Naive thymus-derived CD4-positive, alpha-beta T cell (primary cell): ENCODE measurements at places on chromosomes 7 and 10. TPM values are rescaled to one million over a fixed set of nuclear protein-coding genes. Genes with fewer than 3 reads are reported as not detected.

Gene CFTR
- not detected in 2 replicates for total RNA-seq

Gene CLDN3
- total RNA-seq, result not detected

DNA sequence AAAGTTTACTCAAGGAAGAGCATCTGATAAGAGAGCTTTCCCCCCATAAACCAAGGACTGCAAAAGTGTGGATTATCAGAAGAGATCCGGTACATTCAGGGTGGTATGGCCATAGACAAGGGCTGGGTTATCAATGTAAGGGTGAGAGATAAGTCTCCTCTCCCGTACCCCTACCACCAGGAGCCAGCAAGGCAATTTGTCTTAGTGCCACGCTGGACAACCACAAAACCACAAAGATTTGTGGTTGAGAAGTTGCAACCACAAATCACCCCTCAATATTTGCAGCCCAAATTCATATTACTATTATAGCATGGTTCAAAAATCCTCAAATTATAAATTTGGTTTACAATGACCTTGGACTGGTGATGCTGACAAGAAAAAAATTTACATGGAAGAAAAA lies 2.3 kb upstream of the ZSCAN25 start:
- no peak for DNase-seq
- H3K27me3 ChIP-seq, result no peaks in the 10 kb centered on the region
- H3K4me1 ChIP-seq, result peaks cover 12% of the 10 kb centered on the region
- peaks cover 20% of the 10 kb centered on the region for H3K36me3 ChIP-seq

Gene CXCL12
- not detected for total RNA-seq

DNA sequence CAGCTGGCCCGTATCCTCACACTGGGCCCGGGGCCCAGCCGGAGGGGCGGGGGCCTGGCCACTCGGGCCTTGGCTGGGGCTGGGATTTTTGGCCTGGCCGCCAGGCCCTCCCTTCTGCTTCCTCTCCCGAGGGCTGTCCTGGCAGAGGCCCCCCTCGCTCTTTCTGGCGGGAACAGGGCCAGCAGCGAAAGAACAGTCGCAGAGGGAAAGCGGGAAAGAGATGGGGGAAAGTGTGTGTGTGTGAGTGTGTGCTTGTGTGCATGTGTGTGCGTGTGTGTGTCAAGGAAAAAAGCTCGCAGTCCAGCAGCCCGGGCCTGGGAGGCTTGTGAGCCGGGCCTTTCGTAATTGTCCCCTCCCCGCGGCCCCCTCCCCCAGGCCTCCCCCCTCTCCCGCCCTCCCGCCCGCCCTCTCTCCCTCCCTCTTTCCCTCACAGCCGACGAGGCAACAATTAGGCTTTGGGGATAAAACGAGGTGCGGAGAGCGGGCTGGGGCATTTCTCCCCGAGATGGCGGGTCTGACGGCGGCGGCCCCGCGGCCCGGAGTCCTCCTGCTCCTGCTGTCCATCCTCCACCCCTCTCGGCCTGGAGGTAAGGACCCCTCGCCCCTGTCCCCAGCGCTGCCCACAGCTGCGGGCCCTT lies at the start of gene ELN:
Gene ELN (plus strand): TSS at position 491 of the 638 bp plus-strand sequence. CDS start 15 bp downstream, at position 506.
- no peak for DNase-seq
- H3K4me3 ChIP-seq, result no peak within 1 kb of the TSS
- no peaks in the 10 kb centered on the region for H3K27me3 ChIP-seq
- H3K4me1 ChIP-seq, result peaks cover 3% of the 10 kb centered on the region
- H3K36me3 ChIP-seq, result no peaks in the 10 kb centered on the region
- H3K27ac ChIP-seq, result no peak within 1 kb of the TSS

GRCh38 chr10:10891124-10892082 lies 126.3 kb upstream of the CELF2 start:
- DNase-seq, result no peak
- H3K27ac ChIP-seq, result no peak overlapping the region
- H3K27me3 ChIP-seq, result no peaks in the 10 kb centered on the region
- H3K36me3 ChIP-seq, result no peaks in the 10 kb centered on the region

- H3K4me3 ChIP-seq, result no peak overlapping the region
- H3K27me3 ChIP-seq, result peaks cover 3% of the 10 kb centered on the region
Measured at GRCh38 chr7:101453617-101454016, 90.9 kb downstream of the COL26A1 start.

DNA sequence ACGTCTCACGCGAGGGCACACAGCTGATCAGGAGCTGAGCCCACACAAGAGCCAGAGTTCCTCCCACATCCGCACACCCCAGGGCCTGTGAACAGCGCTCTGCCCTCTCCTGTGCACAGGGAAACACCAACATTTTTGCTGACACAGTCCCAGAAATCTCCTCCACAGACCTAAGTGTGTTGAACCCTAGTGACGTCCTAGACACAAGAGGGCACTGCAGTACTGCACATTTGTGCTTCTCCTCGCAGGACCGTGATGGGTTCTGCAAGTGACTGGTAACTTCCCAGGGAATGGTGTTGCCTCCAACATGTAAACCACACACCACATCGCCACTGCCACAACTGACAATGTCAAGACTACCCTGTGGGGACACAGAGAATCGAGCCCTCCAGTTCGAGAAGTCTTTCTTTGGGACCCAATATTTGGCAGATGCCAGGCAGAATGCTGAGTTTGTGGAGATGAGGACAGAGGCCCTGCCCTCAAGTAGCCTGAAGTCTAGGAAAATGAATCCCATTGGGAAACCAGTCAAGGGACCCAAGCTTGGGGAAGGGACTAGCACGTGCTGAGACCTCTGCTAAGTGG lies 170.3 kb downstream of the PAXIP1 start:
- no peaks in the 10 kb centered on the region for H3K36me3 ChIP-seq
- no peak for DNase-seq
- no peaks in the 10 kb centered on the region for H3K27me3 ChIP-seq
- no peak overlapping the region for H3K27ac ChIP-seq

Gene WIPF3
- total RNA-seq, result not detected

GRCh38 chr7:22660732-22661131 lies 66.3 kb upstream of the IL6 start:
- no peaks in the 10 kb centered on the region for H3K36me3 ChIP-seq
- no peaks in the 10 kb centered on the region for H3K27me3 ChIP-seq
- DNase-seq, result no peak
- no peak overlapping the region for H3K27ac ChIP-seq
- H3K4me3 ChIP-seq, result no peak overlapping the region
- H3K4me1 ChIP-seq, result no peaks in the 10 kb centered on the region

DNA sequence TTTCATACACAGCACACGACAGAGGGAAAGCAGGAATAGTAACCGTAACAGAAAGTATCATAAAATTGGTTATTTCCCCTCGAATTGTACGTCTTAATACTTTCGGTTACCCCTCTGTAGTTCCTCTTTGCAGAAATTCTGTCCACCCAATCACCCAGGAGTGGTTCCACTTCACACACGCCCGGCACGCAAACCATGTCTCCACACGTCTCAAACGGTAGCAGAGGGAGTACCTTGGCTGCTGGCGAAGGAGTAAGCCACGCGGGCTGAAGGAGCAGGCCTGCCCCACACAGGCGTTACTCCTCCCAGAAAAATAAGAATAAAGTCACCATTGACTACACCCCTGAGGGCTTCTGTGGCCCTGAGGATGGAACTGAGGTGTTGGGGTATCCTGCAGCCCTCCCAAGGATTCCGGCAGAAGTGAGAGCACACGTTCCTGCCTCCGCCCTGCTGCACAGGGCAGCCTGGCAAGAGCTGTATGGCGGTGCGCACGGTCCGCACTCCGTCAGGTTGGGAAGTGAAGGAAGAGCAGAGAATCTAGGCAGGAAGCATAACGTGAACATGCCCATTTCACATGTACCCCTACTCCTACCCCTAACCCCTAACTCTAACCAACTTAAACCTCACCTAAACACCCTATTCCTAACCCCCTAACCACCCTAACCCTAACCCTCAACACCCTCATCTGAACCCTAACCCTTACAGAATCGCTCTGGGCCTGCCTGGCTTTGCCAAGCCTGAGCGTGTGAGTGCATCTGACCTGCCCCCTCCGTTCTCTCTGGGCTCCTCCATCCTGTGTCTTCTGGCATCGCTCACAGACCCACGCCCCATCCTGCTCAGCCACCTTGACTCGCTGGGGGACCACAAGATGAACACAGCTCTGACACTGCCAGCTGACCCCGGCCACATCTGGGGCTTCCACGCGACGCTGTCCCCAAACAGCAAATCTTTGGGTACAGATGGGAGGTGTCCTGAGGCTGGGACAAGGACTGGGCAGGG lies 18.2 kb downstream of the GPR146 start:
- peaks cover 9% of the 10 kb centered on the region for H3K4me1 ChIP-seq
- no peaks in the 10 kb centered on the region for H3K36me3 ChIP-seq
- no peaks in the 10 kb centered on the region for H3K27me3 ChIP-seq
- DNase-seq, result no peak

- no peaks in the 10 kb centered on the region for H3K36me3 ChIP-seq
- no peak for DNase-seq
- no peak overlapping the region for H3K27ac ChIP-seq
- peaks cover 3% of the 10 kb centered on the region for H3K4me1 ChIP-seq
- H3K4me3 ChIP-seq, result no peak overlapping the region
Measured at GRCh38 chr10:74937266-74937856, 111.0 kb downstream of the KAT6B start.

DNA sequence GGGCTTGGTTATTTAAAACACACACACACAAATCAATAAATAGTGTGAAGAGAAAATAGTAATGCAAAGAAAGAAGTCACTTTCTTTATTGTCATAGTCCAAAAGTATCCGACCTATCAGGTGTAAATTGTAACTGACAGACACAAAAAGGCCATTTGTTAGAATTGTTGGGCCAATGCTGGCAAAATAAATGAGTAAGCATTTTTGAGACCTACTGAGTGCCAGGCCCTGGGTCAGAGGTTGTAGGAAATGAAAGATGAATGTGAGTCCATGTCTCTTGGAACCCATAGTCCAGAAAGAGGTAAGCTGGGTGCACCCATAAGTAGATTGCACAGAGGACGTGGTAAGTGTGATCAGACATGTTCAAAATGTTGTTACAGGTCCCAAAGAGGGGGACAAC lies 13.5 kb upstream of the EGR2 start:
- H3K4me1 ChIP-seq, result no peaks in the 10 kb centered on the region
- no peak for DNase-seq
- H3K27ac ChIP-seq, result no peak overlapping the region

DNA sequence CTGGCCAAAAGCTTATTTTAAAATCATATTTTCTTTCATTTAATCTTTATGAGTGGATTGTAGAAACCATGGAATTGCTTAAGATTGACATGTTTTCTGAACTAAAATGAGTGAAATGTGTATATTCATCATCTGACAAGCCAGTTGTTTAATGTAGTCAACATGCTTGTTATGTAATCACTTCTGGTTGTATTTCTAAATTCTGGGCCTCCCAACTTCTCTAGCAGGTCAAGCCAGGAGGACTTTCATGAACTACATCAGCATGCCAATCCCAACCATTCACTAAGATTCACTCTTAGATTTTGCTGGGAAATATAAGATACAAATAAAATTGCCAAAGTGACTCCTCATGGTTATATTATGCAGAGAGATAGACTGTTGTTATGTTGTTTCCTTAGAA lies 21.1 kb upstream of the MAP3K8 start:
- H3K36me3 ChIP-seq, result no peaks in the 10 kb centered on the region
- H3K27me3 ChIP-seq, result no peaks in the 10 kb centered on the region
- no peak overlapping the region for H3K4me3 ChIP-seq
- H3K4me1 ChIP-seq, result peaks cover 4% of the 10 kb centered on the region
- no peak overlapping the region for H3K27ac ChIP-seq

Gene C7orf57
- not detected for total RNA-seq

- H3K36me3 ChIP-seq, result peaks cover 15% of the 10 kb centered on the region
- H3K4me1 ChIP-seq, result peaks cover 20% of the 10 kb centered on the region
- peak overlapping the region; percentile 78 for H3K4me3 ChIP-seq
Measured at GRCh38 chr10:68902382-68902781, 1.3 kb downstream of the DDX50 start.

Gene SPDYE17
- not detected for total RNA-seq

Gene TDRD1
- total RNA-seq, result 0.05 TPM in 1 of 2 replicates, not detected in the other

DNA sequence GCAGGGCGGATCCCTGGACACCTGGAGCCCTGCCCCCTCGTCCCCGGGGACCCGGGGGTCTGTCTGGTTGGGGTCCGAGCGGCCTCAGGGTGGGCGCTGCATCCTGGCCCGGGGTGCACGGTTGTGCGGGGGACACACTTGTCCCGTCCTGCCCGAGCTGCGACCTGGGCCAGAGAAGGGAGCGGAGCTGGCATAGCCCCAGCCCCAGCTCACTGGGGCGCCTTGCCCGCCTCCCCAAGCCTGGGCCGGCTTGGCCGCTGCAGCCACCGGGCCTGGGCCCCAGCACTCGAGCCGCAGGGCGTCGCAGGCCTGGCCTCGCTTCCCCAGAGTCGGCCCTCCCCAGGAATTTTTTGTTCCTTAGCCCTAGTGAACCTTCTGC lies 54.5 kb downstream of the GLRX3 start:
- no peaks in the 10 kb centered on the region for H3K27me3 ChIP-seq
- no peaks in the 10 kb centered on the region for H3K4me1 ChIP-seq
- no peak for DNase-seq
- H3K36me3 ChIP-seq, result no peaks in the 10 kb centered on the region
- no peak overlapping the region for H3K27ac ChIP-seq

Gene LEP
- not detected in 2 replicates for total RNA-seq
